ENCODE measurements at places on chromosomes 2 and 18. TPM values are rescaled to one million over a fixed set of nuclear protein-coding genes. Genes with fewer than 3 reads are reported as not detected.

CCDC88A gene
- 10.7 TPM for total RNA-seq

- H3K27me3 ChIP-seq, result peaks cover 4% of the 10 kb centered on the region
- DNase-seq, result no peak
- H3K36me3 ChIP-seq, result no peaks in the 10 kb centered on the region
- no peak overlapping the region for H3K27ac ChIP-seq
- H3K4me3 ChIP-seq, result no peak overlapping the region
Measured at GRCh38 chr18:22300665-22301636, 116.8 kb downstream of the CTAGE1 start.

DNA sequence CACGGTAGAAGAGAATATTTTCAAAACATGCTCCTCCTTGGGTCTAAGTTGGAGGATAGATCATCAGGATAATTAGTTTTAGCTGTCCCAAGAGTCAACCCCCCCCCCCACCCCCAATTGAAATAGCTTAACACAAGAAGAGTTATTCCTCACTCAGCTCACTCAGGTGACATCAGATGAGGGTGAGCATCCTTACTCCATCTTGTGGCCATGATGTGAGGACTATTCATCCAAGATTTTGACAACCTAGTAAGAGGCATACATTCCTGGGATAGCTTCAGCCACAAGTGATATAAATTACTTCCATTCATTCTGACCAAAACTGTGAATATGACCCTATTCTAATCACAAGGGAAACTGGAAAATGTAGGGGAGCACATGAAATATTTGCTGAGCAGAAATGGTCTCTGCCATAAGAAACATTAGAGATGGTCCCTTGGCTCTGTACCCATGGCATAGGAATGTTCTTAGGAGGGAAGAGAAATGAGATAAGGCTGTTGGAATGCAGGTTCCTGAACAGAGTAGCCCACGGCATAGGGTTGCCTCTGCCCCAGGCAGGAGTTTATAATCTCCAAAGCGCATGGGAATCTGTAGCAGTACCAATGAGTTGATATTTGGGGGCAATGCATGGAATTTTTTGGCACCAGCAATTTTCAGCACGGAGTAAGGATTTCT is 257.2 kb downstream of the CYRIA start:
- no peak for DNase-seq
- peaks cover 2% of the 10 kb centered on the region for H3K27me3 ChIP-seq
- no peak overlapping the region for H3K27ac ChIP-seq
- H3K36me3 ChIP-seq, result no peaks in the 10 kb centered on the region
- H3K4me3 ChIP-seq, result no peak overlapping the region
- no peaks in the 10 kb centered on the region for H3K4me1 ChIP-seq

UGT1A7 gene
- total RNA-seq, result not detected

NMUR1 gene
- total RNA-seq, result not detected

KYNU gene
- not detected for total RNA-seq

MROH2A gene
- not detected for total RNA-seq

KRTCAP3 gene
- total RNA-seq, result 5.0 TPM

DNA sequence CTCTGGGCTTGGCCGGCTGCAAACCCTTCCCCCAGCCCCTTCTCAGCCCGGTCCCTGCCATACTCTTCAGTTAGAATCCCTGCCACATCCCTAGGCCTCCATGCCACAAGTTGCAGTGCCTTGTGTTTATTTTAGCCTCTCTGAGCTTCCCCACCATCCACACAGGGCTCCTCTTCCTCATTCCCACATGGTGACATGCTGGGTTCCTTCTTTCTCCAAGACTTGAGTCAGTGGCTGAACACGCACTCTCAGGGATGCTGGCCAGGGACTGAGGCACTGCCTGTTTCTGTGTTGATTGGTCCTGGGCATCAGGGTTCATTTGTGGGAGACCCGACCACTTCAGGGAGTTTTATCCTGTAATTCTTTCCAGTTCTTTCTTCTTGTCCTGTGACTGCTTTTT is 56.3 kb downstream of the KCNS3 start:
- H3K27ac ChIP-seq, result no peak overlapping the region
- peaks cover 10% of the 10 kb centered on the region for H3K27me3 ChIP-seq
- no peaks in the 10 kb centered on the region for H3K36me3 ChIP-seq
- H3K4me1 ChIP-seq, result no peaks in the 10 kb centered on the region

YWHAQ gene
- total RNA-seq, result 261 TPM

CCNT2 gene
- 33.2 TPM for total RNA-seq

DNA sequence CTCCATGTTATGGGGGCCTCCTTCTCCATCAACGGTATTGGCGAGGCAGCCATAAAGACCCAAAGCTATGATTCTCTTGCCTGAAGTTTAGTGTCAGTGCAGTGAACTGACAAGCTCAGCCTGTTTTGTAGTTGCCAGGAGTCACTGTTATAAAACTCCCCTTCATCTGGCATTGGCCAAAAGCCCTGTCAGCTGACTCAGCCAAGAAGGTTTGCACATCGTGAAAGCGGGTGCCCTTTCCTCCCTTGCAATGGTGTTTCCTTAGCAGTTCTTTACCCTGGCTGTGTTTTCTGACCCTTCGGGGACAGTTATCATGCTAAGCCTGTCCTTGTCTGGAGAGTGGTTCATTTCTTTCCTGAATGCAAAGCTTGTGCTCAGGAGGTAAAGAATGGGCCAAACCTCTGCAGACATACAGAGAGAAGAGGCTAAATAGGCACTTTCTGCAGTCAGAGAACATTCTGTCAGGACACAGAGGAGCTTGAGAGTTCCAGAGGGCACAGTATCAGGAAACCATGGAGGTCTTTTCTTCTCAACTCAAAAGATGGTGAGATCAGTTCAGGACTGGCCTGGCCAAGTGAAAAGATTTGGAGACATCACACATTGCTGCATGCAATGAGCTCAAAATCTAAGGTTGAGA is 414.2 kb downstream of the ZNF521 start:
- no peak overlapping the region for H3K27ac ChIP-seq
- H3K4me1 ChIP-seq, result no peaks in the 10 kb centered on the region
- DNase-seq, result no peak
- no peaks in the 10 kb centered on the region for H3K27me3 ChIP-seq
- no peak overlapping the region for H3K4me3 ChIP-seq

GRCh38 chr2:105005181-105005951 is 32.5 kb upstream of the MRPS9 start:
- H3K4me3 ChIP-seq, result no peak overlapping the region
- H3K4me1 ChIP-seq, result no peaks in the 10 kb centered on the region
- DNase-seq, result no peak
- H3K27ac ChIP-seq, result no peak overlapping the region
- H3K36me3 ChIP-seq, result no peaks in the 10 kb centered on the region

DNA sequence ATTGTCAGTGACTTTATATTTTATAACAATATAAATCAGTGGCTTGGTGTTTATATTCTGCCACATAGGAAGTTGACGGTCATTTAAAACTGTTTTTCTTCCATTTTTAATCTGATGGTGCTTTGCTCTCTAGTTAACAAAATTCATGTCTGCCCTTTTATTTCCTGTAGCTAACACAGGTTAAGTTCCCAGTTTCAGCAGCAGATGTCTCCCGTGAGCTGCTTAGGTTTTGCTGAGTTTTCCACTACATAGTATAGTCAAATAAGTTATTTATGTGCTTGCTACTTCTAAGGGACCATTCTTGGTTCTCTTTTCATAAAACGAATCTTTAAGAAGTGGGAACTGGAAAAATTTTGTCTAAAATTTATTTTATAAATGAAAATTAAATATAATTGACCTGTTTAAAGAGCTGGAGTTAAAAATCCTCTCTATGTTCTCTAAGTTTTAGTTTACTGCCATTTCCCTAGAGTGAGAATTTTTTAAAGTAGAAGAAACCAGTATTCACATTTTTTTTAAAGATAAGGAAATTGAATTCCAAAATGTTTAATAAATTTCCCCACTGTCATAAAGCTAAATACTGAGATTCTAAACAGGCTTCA is 20.6 kb downstream of the HTR2B start:
- no peak overlapping the region for H3K27ac ChIP-seq
- H3K36me3 ChIP-seq, result peaks cover 30% of the 10 kb centered on the region
- no peak overlapping the region for H3K4me3 ChIP-seq
- H3K4me1 ChIP-seq, result peaks cover 12% of the 10 kb centered on the region

GRCh38 chr2:19332503-19332902 is 25.9 kb downstream of the OSR1 start:
- no peak overlapping the region for H3K27ac ChIP-seq
- H3K36me3 ChIP-seq, result peaks cover 5% of the 10 kb centered on the region
- DNase-seq, result no peak
- H3K4me3 ChIP-seq, result no peak overlapping the region

All from activated naive CD4-positive, alpha-beta T cell treated with anti-CD3 and anti-CD28 coated beads for 36 hours (primary cell).